Activated CD8-positive, alpha-beta memory T cell treated with anti-CD3 and anti-CD28 coated beads for 4 hours (primary cell): ENCODE measurements at places on chromosomes 7 and 10.

- DNase-seq, result no peak
These were observed 101.7 kb downstream of the BMS1 start for GRCh38 chr10:42883993-42884983.

GRCh38 chr10:77284797-77285196 is 352.8 kb downstream of the KCNMA1 start:
- DNase-seq, result no peak

GRCh38 chr10:50392426-50392825 is 141.1 kb upstream of the ASAH2 start:
- DNase-seq, result no peak

DNA sequence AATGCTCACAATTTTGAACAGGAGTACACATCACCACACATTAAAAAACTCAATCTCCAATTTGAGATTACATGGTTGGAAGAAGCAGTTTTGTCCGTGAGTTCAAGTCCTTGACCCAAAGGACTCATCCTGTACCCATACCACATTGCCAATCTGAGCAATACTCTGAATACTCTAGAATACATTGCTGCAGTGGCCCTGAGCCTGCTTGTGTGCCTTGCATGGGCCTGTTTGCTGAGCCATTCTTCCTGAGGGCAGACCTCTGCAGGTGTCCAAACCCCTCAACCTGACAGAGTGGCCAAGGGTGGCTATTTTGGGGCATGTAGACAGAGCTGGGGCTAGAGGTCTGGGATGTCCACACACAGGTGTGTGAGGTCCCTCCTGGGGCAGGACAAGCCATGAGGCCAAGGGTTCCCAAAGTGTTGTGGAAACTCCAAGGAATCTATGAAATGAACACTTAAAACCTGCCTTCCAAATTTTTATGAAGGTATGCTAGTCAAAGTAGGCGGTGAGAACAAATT is 15.5 kb downstream of the AGMO start:
- DNase-seq, result no peak

DNA sequence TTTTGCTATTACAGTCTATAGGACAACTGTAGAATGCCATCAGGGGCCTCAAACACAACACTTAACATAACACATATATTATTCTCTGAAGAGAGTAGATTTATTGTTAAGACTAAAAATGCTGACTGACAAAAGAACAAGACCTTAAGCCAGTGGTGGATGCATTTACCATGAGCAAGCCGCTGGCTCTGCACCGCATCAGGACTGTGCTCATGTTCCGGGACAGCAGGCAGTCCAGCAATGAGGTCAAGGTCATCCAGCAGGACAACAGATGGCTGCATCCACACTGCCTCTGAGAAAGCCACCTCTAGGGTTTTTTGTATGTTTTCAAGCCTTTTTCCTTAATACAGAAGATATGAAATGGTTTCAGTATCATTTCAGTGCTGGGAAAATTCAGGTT is 23.8 kb downstream of the PEX1 start:
- DNase-seq, result no peak

DNA sequence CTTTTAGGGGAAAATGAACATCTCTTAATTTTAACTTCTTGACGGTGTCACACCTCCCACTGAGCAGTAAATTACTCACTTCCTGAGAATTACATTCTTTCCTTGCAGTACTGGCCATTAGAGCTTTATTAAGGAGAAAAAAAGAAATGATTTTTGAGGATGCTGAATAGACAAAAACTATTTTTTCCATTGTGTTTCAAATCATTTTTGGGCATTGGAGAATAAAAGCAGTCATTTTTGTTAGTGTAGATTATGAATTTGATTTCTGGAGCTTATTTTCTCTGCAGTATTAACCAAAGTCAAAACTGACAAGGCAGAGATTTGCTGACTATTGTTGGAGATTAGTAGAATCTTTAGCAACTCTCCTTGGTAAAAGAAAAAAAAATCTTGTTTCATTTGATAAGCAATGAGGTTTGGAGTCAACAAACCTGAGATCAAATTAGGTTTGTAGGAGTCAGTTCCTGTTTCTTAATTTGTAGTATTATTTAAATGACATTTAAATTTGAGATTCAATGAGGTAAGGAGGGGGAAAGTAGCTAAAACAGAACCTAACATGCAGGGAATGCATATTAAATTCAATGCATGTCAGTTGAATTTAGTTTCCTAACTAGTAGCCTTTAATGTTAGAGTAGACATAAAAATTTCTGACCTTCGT is 70.6 kb downstream of the AP3M1 start:
- no peak for DNase-seq

DNA sequence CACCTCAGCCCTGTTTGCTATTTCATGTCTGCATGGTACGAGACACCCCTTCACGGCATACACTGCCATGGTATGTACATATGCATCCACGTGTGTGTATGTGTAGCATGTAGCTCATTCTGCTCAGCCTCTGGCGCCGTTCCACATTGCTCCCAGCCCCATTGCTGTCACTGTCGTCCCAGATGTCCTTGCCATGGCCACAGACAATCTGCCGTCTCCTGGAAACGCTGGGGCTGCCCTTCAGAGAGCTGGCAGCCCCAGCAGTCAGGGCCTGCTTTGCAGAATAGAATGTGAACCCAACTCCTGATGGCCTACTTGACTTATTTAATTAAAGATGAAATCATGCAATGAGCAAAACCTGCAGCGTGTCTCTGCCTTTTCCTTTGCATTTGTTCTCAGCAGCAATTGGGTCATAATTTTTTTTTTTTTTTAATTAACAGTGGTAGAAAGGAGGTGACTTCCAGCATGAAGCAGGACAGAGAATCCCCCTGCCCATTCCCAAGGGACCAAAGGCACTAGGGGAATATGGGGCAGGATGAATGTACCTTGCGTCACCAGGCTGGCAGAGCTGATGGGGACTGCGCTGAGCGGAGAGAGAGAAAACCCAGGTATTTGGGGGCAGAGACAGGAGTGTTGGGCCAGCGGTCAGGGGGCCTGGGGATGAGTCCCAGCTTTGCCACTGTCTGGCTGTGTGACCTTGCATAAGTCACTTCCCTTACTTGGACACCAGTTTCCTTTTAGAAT is 49.2 kb downstream of the CHST3 start:
- DNase-seq, result no peak

DNA sequence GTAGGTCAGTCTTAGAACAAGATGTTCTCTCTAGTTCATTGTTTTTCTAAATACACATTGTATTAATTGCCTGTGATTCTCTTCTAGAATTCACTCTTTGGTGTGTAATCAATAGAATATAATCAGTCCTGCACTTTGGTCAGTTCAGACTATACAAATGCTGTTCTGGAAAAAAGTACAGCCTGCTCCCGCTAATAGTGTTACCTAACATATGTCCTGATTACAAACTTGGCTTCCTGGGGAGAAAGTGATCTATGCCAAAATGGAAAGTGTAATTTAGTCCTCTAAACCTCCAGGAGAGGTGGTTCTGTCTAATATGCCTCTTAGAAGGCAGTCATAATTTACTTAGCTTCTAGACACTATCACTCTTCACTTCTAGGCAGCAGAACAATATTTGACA is 215.5 kb downstream of the SEMA3D start:
- DNase-seq, result no peak

GRCh38 chr10:126955934-126956711 is 50.9 kb downstream of the DOCK1 start:
- DNase-seq, result no peak

DNA sequence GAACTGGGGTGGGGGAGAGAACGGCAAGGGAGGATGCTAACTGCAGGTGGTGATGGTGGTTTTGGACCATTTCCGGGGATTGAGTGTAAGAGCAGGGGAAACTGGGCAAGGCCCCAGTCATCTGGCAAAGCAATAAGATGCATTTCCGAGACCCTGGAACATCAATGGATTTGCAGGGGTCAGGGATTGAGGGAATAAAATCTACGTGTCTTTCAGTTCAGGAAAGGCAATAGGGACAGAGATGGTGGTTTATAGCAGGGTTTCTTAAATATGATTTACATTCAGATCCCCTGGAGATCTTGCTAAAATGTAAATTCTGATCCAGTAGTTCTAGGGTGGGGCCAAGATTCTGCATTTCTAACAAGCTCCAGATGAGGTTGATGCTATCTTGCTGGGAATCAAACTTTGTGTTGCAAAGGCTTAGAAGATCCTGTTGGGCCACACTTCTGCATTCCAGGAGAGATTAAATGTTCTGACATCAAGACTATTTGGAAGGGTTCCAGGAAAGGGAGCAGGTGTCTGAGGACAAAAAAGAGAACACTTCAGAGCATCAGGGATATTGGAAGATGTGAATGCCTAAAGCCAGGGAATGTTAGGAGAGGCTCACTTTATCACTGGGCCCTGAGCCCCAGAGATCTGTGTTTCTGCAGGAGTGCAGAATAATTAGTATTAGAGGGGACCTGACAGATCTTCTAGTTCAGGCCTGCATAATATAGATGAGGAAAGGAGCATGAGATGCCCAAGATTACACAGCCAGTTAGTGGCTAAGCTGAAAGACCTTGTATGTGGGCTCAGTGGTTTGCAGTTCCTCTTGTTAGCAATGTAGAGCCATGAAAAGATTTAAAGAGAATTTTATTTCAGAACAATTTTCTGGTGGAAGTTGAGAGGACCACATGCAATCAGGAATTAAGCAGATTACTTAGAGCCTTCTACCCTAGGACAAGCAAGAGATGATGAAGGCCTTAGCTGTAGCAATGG is 32.4 kb downstream of the BLNK start:
- no peak for DNase-seq

- DNase-seq, result no peak
These were observed 1.9 kb downstream of the DGKI start for GRCh38 chr7:137844677-137845425.

DNA sequence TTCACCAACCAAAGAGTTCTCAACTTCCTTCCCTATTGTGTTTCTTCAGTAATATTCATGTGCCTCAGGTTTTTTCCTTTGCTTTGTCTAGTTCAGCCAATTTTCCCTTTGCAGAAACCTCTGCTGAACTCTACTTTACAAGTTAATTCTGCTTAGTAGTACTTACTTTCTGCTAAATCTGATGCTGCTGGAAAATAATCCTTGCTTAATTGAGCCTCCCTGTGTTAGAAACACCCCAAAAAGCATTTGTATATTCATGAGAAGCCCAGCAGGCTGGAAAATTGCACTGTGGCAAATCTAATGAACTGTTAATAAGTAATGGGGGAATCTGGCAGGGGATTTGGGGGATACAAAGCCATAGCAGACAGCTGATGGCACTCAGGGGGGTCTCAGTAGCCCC is 78.5 kb downstream of the CDCA7L start:
- DNase-seq, result no peak
